Right renal pelvis (tissue), 4 donors: ENCODE measurements at places on chromosomes 1 and 21. TPM values are rescaled to one million over a fixed set of nuclear protein-coding genes. Genes with fewer than 3 reads are reported as not detected.
A peak's percentile ranks its signal among the peaks of the same experiment; 100 is the strongest.

DNA sequence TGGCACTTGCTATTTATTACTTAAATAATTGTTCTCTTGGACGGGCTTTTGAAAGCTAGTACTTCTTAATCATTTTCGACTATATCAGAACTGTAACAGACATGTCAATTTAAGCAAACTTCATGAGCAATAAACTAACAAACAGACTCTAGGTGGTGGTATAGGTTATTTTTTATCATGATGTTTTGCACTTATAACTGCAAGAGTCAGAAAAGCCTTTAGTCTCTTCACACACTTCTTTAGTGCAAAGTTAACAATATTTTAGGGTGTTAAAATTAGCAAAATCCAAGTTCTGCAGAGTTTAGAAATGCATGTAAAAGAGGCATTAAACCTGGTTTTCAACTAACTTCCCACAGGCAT, 2.2 kb downstream of the NRIP1 start:
- DNase-seq = no peak

DNA sequence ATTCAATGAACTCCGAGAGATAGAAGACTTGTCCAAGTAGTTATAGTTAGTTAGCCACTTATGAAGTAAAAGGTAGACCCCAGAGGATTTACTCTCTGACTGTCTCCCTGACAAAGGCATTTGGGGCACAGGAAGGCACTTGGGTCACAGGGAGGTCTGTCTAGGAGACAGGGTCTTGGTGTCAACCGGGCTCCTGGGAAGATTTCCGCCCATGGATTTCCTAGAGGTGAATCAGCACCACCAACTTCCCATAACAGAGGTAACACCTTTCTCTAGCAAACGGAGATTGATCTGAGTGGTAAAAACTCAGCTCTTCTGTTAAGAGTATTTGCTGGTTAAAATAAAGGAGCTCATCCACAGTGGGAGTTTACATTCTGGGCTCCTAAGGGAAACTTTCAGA, 16.4 kb downstream of the CCN1 start:
- no peak for DNase-seq

DNA sequence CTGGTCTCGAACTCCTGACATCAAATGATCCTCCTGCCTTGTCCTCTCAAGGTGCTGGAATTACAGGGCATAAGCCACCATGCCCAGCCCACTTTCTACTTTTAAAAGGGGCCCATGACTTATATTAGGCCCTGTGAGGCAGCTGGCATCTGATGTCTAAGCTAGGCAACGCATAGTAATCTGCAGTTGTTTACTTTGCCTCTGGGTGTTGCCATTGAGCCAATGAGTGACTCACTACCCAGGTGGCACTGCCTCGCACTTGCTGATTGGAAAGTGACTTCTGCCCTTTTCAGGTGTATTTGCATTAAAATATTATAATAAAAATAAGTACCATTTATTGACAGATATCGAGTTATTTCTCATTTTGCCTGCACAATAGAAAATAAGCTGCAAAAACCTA, 84.9 kb downstream of the KIF14 start:
- no peak for DNase-seq

- no peak for DNase-seq
Observed at GRCh38 chr21:46247699-46248421, 19.3 kb upstream of the LSS start.

GRCh38 chr21:46187814-46188213, 3.6 kb upstream of the SPATC1L start:
- DNase-seq = no peak

DNA sequence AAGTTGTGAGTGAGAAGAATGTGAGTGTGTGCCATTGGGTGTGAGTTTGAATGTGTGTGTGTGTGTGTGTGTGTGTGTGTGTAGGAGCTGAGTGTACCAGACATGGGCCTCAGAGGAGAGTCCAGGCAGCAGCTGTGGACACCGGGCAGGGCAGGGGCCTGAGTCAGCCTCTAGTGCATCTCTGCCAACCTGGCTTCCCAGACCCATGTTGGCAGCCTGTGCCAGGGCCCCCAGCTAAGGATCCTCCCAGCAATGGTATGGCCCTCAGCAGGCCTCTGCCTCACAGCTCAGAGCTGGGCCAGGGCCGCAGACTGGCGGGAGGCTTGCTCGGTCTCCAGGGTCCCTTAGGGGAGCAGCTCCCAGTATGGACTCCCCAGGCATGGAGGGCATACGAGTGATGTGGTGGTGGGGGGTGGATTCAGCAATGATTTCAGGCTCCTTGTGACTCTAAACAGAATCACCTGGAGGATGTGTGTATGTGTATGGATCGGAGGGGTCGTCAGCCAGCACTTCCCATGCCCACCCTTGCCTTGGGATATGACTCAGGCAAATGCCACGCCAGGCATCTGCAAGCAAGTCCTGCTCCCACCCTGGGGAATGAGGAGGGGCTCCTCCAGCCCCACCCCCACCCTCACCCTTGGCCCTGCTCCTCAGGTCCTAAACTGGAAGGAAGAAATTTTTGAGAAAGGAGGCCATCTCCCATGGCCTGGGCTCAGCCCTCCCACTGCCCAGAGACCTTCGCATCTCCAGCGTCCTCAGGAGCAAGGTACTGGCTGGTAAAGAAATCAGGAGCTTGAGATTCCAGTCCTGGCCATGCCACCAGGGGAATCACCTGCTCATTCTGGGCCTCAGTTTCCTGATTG, 1.8 kb upstream of the FOXO6 start:
- DNase-seq = no peak

GRCh38 chr21:41836166-41837015, 42.8 kb downstream of the PRDM15 start:
- no peak for DNase-seq

DNA sequence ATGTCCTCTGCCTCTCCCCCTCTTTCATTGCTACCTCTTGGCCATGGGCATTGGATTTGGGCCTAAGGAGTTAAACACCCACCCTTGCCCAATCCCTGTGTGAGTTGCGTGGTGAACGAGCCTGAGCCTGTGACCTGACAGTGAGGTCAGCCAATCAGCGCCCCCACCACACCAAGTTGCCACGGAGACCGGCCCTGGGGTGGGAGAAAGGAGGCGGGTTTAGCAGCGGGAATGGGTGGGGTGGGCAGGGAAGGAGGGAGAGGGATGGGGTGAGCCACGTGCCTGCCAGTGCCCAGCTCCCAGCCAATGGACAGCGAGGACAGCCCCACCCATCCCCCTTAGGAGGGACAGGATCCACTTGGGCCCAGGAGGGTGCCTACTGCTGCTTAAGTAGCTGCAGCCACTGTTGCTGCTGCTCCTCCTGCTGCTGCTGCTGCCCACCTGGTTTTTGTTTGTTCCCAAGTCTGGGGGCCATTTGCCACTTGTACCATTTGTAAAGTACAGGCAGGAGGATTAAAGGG, 9.5 kb downstream of the ZBTB7B start:
- no peak for DNase-seq

GRCh38 chr1:213852107-213852506, 135.7 kb upstream of the PROX1 start:
- no peak for DNase-seq

DNA sequence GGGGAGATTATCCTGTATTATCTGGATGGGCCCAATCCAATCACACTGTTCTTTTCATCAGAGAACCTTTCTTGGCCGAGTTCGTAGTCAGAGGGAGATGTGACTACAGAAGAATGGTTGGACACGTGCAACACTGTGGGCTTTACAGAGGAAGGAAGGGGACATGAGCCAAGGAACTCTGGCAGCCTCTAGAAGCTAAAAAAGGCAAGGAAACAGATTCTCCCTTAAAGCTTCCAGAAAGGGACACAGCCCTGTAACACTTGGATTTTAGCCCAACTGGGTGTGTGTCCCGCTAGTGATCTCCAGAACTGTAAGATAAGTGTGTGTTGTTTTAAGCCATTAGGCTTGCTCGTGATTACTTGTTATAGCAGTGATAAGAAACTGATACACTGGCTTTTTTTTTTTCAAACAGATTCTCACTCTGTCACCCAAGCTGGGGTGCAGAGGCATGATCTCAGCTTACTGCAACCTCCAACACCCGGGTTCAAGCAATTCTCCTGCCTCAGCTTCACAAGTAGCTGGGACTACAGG, 53.9 kb upstream of the FBXO28 start:
- DNase-seq = no peak

- no peak for DNase-seq
Observed at GRCh38 chr1:242468784-242469183, 55.7 kb downstream of the PLD5 start.

- no peak for DNase-seq
Observed at GRCh38 chr1:51699391-51699790, 82.5 kb downstream of the OSBPL9 start.

- DNase-seq = no peak
Observed at GRCh38 chr1:229227298-229227919, 43.5 kb upstream of the RAB4A start.

DNA sequence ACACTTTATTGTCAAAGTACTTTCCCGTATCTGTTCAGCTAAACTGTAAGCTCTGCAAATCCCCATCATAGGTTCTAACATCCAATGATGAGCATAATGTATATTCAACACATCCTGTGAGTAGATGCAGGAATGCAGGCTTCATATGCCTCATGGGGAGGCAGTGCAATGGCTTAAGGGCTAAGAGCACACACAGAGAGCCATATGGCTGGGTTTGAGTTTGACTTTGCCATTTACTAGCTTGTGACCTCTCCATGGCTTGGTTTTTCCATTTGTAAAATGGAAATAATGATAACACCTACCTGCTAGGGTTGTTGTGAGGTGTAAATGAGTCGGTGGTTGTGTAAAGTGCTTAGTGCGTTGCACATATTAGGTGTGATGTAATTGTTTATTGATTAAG, 13.4 kb downstream of the RCSD1 start:
- DNase-seq = no peak

- no peak for DNase-seq
Observed at GRCh38 chr1:25520446-25521061, 22.9 kb upstream of the LDLRAP1 start.

DNA sequence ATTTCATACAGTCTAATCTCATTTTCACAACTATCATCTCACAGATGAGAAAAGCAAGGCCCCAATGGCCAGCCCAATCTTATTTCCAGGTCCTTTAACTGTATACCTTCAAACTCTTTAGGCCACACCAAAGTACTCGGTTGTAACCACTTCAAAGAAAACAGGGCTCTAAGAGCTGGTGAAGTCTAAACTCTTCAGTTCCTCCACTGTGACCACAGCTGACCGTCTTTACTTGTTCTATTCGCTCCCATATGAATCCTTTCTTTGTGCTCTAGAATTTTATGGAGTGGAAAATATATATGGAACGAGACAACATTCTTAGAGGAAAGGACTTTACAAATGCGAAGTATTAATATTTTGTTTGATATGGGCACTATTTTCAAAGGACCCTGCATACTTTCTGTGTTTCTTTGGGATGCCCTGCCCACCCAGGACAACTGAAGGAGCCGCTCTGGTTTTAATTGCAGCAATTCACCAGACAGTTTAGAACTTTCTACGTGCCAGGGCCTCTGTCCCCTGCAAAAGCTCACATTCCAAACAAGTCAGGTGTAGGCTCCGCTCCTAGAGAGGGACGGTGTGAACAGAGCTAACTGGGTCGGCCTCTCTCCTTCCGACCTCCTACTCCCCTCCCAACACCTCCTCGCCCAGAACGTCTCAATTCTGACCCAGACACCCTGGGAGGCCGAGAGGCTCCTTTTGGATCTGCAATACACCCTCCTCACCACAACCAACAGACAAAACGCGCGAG, 15.7 kb downstream of the IER5 start:
- DNase-seq = no peak

GRCh38 chr1:35672116-35672515, 30.8 kb upstream of the PSMB2 start:
- no peak for DNase-seq

GRCh38 chr1:22241250-22241649, 98.4 kb upstream of the WNT4 start:
- no peak for DNase-seq

DNA sequence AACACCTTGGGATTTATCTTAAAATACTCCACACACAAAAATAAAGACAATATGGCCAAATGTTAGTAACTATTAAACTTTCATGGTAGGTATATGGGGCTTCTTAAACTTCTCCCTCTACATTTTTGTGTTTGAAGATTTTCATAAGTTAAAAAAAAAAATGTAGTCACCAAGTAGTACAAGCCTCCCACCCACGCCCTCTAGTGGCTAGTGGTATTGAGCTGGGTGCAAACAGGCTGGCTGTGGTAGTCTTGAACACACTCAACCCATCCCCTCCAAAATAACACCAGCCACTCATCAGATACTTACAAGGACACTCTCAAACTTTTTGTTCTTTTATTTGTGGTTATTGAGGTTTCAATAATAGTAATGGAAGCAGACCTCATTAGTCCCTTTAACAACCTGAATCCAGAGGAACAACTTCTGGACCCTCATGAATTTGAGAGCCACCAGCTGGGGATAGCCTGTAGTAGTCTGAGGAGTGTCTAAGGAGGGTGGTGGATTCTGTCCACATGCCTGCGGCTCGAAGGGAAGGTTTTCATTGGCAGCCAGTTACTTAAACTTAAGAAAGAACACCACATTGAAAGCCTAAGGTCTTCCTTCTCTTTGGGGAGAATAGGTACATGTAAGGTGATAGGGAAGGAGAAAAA, 15.6 kb downstream of the RD3 start:
- DNase-seq = peak; percentile 38

GRCh38 chr1:39006726-39007645, 15.9 kb downstream of the AKIRIN1 start:
- no peak for DNase-seq

GRCh38 chr1:78003882-78004718, 639 bp upstream of the DNAJB4 start:
- peak; percentile 39 for DNase-seq

DNA sequence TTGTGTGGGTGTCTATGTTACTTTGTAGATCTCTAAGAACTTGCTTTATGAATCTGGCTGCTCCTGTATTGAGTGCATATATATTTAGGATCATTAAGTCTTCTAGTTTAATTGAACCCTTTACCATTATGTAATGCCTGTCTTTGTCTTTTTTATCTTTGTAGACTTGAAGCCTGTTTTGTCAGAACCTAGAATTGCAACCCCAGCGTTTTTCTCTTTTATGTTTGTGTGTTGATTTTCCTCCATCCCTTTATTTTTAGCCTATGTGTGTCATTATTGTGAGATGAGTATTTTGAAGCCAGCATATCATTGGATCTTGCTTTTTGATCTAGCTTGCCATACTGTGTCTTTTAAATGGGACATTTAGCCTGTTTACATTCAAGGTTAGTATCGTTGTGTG, 573.2 kb downstream of the BRINP3 start:
- DNase-seq = no peak

GRCh38 chr1:213446496-213446895, 395.5 kb downstream of the RPS6KC1 start:
- no peak for DNase-seq

GRCh38 chr1:151211972-151212705, 13.8 kb downstream of the PIP5K1A start:
- DNase-seq = no peak

GRCh38 chr1:171877701-171878100, 36.4 kb downstream of the DNM3 start:
- no peak for DNase-seq

- DNase-seq = no peak
Observed at GRCh38 chr1:53948291-53948690, 2.1 kb downstream of the LRRC42 start.

Gene JAM2
- 13.4 TPM for polyA plus RNA-seq

Gene TBX15
- polyA plus RNA-seq = 0.14 TPM

Gene MPL
- polyA plus RNA-seq = 0.56 TPM

Gene MAP1LC3C
- 1.3 TPM for polyA plus RNA-seq

Gene PLA2G2F
- 0.08 TPM for polyA plus RNA-seq

Gene PDPN
- polyA plus RNA-seq = 24.7 TPM

Gene A3GALT2
- polyA plus RNA-seq = not detected

Gene AMY1C
- not detected for polyA plus RNA-seq

Gene MSH4
- 0.36 TPM for polyA plus RNA-seq

Gene F11R
- polyA plus RNA-seq = 103 TPM

Gene RGSL1
- polyA plus RNA-seq = not detected

Gene FCRL2
- polyA plus RNA-seq = not detected

Gene C1orf21
- 44.9 TPM for polyA plus RNA-seq
